Subcutaneous adipose tissue (tissue), 4 donors: ENCODE measurements at places on chromosomes 1 and 21. TPM values are rescaled to one million over a fixed set of nuclear protein-coding genes. Genes with fewer than 3 reads are reported as not detected.

TDRD10 gene
- total RNA-seq = 8.3 TPM

ITGB2 gene
- 55.8 TPM for total RNA-seq

C1QB gene
- 768 TPM for total RNA-seq

OPTC gene
- total RNA-seq = not detected
